ENCODE measurements at places on chromosomes 1 and 21.

DNA sequence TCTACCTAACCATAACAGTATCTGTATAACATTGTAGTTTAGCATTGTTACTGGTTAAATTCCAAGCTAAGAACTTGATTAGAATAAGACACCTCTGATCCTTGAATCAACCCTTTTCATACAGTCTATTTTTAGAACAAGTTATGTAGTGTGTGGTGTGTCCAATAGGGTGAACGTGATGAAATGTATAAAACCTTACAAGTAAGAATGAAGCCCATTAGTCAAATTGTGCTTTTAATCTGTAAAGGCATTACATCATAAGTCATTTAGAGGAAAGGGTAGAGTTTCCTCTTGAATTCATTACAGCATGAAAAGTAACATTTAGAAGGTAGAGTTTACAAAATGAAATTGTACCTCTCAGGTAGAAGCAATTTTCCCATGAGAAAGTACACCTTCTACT is 479.2 kb downstream of the LTN1 start:
- no peak for DNase-seq

- DNase-seq, result no peak
These were observed 109.4 kb upstream of the GUCA2B start for GRCh38 chr1:42043811-42044210.

- no peak for DNase-seq
These were observed 330.0 kb downstream of the NPHP4 start for GRCh38 chr1:5662086-5662743.

DNA sequence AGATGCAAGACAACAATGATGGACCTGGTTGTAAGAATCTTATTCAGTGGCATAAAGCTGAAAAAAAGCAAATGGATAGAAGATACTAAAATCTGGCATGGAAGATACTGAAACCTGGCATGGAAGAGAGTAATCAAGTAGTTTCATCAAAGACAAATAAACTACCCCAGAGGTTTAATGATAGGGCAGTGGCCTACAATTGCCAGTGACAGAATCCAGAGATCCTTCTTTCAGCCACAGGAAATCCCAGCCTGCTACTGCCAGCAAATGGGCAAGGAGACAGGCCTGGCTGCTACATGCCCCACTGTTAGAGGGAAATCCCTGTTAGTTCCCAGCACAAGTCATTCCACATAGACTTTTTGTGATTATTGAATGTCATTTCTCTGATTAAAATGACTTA is 409.4 kb downstream of the VAV3 start:
- DNase-seq, result no peak

GRCh38 chr1:67441183-67441582 is 11.0 kb upstream of the SERBP1 start:
- no peak for DNase-seq

- DNase-seq, result no peak
These were observed 536.0 kb downstream of the LMO4 start for GRCh38 chr1:87864676-87865075.

DNA sequence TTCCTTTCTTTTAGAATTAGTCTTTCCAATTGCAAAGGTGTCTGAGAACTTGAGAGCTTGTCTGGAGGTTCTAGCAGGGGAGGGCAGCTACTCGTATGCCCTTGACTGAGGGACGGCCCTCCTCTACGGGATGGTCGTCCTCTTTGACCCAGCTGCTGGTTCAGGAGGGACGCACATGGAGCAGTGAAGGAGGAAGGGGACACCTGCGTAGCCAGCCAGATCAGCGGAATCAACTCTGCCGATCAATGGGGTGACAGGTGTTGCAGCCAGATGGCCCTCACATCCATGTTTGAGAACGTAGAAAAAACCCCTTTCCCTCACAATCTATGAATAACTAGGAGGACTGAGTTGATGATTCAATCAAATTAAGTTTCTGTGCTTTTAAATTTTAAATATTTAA is 15.7 kb upstream of the A3GALT2 start:
- no peak for DNase-seq

- no peak for DNase-seq
These were observed 41.3 kb upstream of the LRP8 start for GRCh38 chr1:53369034-53369750.

GRCh38 chr1:209787551-209787950 is 3.2 kb upstream of the C1orf74 start:
- DNase-seq, result no peak

DNA sequence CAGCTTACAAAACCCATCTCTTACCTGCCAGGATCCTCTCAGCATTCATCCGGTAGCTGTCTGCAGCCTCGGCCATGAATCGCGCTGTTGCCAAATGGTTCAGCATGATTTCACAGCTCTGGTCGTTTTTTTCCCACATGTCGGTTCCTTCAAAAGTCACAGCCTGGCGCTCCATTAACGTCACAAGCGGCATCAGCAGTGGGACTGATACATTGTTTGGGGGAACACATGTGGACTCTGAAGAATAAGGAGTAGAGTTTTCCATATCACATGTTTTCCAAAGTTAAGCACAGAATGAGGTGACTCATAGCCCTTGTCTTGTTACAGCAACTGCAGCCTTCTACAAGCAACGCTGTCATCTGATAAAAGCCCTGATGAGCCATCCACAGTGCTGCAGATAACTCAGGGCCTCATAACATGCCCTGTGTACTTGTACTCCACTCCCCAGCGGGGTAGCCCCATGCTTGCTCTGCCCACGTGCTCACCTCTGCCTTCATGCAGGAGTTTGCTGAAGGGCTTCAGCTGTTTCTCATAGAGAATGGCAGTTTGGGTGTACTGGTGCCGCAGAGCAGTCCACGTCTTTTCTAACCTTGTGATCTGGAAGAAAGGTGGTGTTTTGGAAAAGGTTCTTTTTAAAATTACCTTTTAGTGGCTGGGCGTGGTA is 114.2 kb downstream of the BCAR3 start:
- peak; percentile 80 for DNase-seq

DNA sequence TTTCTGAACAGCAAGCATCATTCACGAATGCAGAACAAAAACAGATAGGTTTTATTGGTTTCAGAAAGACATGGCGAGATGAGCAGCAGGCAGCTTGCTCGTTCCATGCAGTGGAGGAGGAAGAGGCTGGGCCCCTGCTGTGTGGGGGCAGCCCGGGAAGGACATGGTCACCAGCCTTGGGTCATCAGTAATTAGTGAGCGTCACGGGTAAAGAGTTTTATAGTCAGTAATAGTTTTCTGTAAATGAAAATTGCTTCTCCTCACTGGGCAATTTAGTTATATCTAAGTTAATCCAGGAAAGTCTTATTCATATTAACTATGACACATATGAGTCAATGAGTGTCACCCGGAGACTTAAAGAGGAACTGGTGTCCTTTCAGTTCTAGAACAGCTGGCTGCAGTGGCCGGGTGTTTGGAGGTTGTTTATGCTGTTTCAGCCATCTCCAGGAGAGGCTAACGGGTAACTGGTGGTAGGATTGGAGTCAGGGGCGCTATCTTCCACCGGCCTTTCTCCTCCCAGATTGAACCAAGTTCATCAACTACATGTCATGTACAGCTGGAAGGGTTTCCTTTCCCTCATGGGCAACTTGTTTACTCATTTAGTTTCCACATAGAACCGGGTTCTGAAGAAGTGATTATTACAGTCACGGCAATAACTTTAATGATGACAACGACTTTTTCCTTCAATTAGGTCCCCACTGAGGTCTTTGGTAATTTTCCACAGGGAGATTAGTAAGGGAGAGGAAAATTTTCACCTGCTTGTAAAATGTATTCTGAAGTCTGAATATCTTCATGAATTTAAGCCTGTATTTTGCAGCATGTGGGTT is 34.6 kb upstream of the SLC45A1 start:
- DNase-seq, result no peak

- no peak for DNase-seq
These were observed 42.4 kb upstream of the TACSTD2 start for GRCh38 chr1:58619286-58620054.

GRCh38 chr21:29441651-29442050 is 142.9 kb downstream of the BACH1 start:
- no peak for DNase-seq

DNA sequence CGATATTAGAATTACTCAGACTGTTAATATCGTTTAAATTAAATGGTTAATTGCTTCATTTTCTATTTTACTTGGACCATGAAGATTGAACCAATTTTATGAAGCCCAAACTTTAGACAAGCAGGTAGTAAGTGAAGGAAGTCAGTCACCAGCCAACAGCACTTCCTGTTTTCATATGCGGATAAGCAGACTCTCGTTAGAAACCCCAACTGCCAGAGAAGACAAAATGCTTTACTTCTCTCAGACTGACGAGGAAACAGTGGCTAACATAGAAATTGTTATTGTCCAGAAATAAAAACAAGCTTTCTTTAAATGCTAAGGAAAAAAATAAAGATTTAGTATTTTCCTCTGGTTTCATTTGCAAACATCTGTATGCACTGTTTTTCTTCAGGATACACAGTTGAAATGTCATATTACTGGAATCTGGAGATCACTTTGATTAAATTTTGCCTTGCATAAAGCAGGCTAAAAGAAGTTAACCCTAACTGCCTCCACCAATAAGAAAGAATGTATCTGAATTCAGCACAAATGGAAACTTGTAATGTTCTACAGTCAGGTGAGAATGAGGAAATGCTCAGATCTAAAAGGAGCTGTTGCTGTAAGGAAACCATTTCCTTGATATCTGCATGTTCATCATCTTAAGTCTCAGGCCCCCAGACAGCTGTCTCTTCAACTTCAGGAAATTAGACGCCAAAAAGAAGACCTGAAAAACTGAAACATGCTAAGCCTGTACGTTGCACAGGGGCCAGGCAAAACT is 129.8 kb upstream of the SAMSN1 start:
- DNase-seq, result no peak

GRCh38 chr1:12601700-12602658 is 16.0 kb downstream of the DHRS3 start:
- peak; percentile 76 for DNase-seq

GRCh38 chr1:1427106-1427819 is 6.2 kb upstream of the ANKRD65 start:
- DNase-seq, result no peak

GRCh38 chr1:180524915-180525714 is 22.7 kb upstream of the ACBD6 start:
- DNase-seq, result no peak

- DNase-seq, result no peak
These were observed 272.5 kb upstream of the RUNX1 start for GRCh38 chr21:35321322-35322200.

DNA sequence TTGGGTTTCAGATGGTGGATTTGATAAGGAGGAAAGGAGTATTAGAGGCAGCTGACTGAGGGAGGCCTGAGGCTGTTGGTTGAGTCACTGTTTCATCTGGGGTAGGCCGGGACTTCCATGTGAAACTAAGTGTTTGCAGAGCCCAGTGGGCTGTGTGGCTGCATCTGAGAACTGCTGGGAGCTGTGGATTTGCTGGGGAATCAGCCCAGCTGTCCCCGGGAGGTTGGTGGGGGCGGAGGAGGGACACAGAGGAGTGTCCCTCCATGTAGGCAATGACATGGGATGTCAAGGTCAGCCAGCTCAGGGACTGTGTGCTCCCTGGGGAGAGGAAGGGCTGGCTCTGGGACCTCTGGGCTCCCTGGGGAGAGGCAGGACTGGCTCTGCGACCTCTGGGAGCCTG is 36.4 kb downstream of the SLC2A7 start:
- DNase-seq, result no peak

DNA sequence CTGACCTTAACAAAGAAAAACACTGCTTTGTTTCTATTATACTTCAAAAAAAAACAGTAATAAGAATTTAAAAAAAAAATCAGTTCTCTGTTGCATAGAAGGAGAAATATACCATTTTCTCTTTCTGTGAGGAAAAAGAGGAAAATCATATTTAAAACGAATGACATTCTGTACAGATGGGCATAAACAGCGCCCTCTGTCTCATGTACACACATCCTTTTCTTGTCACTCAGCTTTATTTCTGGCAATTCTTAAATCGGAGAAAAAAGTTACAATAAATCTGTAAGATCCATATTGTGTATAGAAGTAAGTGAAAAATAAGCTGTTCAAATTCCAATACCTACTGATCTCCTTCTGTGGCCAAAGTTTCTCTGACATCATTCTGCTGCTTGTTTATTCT is 245.4 kb downstream of the SMYD3 start:
- no peak for DNase-seq

- no peak for DNase-seq
These were observed 15.7 kb upstream of the LUZP1 start for GRCh38 chr1:23184212-23184934.

DNA sequence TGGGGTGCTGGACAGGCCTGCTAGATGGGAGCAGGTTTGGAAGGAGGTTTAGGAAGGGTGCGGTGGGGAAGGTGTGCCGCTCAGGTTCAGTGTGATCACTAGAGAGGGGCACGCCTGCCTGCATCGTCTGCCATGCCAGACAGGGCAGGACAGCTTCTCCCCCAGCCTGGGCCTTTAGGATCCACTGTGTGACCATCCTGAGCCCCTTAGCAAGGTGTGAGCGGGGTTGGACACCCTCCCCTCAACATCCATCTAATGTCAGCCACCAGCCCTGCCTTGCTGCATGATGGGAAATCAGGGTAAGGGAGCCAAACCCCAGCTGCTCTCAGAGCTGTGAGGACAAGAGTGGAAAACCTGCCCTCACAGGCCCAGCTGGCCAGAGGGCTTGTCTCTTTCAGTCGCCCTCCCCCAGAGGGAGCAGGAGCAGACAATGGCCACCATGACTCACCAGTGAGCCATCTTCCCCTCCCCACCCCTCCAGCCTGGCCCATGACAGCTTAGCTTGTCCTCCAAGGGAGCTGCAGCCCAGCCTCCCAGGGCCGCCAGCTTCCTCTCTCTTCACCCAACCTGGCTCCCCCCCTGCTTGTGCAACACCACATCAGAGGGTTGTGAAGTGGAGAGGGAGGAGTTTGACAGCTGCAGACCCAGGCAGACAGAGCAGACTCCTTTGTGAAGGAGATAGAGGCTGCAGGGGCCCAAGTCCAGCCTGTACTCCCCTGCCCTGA is 37.0 kb downstream of the NUAK2 start:
- peak; percentile 87 for DNase-seq

DNA sequence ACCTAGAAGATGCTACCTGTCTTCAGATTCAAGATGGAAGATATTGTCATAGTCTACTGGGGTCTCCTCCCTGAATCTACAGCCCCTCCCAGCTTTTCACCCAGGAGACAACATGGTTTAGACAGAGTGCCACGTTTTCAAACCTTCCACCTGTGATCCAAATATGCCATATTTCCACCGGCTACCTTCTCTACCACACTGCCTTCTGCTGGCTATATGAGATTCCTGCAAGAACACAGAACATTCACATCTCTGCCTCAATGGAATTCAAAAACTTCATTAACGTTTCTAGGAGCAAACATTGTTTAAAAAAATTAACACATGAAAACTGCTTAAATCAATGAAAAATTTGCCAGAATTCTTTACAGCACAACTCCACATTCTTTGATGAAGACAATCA is 12.9 kb upstream of the LELP1 start:
- no peak for DNase-seq

- DNase-seq, result no peak
These were observed 767.1 kb upstream of the PRMT6 start for GRCh38 chr1:106289265-106289928.

DNA sequence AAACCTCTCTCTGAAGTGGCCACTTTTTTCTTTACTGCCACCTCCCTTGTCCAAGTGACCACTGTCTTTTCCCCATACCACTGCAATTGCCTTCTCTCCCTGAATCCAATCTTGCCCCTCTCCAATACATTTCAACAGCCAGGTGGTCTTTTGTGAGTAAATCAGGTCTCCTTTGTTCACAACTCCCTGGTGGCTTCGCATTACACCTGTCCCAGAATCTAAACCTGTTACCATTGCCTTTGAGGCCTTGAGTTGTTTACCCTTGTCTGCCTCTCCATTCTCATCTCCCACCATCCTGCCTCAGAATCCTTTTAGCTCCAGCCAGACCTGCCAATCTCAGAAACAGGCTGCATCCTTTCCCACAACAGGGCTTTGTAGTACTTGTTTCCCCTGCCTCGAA is 21.8 kb upstream of the DYNLT5 start:
- no peak for DNase-seq

- DNase-seq, result no peak
These were observed 60.9 kb downstream of the HTR6 start for GRCh38 chr1:19725606-19726005.
